ENCODE measurements at places on chromosomes 5 and 9.

DNA sequence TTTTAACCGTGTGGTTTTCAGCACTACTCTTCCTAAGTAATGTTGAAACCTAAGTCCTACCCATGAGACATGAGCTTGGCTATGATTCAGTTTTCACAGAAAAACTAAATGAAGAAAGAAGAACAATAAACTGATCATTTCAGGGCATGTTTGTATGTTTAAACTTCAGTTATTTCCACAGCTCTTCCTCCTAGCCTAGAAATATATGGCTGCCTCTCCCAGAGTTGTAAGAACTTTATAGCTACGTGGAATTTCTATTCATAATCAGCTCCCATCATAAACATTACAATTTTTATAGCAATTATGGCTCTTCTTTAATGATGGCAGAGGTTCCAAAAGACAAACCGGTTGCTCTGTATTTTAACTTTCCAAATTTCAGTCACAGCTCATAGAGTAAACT lies 314.7 kb upstream of the ADAMTSL1 start:
- DNase-seq: no peak

DNA sequence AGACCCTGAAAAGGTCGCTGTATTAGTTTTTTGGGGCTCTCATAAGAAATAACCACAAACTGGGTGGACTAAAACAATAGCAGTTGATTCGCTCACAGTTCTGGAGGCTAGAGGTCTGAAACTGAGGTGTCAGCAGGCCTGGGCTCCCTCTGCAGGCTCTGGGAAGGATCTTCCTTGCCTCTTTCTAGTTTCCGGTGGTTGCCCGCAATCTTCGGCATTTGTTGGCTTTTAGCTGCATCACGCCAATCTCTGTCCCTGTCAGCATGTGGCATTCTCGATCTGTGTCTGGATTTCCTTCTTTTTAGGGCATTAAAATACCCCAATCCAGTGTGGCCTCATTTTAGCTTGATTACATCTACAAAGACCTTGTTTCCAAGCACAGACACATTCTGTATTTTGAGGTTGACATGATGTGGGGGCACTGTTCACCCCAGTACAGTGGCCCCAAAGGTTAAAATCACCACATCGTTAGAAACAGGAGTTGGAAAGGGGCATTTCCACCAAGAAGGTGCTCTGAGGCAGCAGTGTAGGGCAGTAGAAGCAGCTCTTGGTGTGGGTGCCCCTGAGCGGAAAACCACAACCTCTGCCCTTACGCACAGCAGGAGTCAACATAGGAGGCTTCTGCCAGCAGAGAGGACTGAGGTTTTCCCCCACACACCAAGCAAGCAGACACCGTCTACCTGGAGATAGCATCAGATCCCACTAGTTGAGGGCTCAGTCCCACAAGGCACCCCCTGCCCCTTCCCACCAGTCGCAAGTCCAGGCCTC lies 13.5 kb downstream of the ZNF79 start:
- no peak for DNase-seq

DNA sequence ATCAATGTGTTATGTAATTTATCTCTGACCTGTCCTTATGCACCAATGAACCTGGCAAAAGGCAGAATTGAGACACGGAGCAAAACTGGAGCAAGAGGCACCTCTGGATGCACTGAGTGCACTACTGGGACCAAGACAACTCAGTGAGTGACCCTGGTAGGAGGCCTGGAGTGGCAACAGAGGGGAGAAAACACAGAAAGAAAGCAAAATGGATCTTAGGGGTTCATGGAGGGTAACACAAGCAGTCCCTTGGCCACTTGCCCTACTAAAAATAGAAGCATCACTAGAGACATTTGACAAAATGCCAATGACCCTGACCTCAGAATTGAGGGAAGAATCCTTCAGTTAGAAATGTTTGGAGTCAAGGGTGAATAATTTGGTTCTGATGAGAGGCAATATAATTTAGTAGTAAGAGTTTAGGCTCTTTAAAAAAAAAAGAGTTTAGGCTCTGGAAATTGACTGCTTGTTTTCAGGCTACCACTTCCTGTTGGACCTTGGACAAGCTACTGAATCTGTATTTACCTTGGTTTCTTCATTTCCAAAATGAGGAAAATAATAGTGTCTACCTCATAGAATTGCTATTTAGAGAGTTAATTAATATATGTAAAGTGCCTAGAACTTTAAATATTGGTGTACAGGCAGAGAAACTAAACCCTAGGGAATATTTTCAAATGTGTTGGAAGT lies 234.9 kb upstream of the TARS1 start:
- no peak for DNase-seq

DNA sequence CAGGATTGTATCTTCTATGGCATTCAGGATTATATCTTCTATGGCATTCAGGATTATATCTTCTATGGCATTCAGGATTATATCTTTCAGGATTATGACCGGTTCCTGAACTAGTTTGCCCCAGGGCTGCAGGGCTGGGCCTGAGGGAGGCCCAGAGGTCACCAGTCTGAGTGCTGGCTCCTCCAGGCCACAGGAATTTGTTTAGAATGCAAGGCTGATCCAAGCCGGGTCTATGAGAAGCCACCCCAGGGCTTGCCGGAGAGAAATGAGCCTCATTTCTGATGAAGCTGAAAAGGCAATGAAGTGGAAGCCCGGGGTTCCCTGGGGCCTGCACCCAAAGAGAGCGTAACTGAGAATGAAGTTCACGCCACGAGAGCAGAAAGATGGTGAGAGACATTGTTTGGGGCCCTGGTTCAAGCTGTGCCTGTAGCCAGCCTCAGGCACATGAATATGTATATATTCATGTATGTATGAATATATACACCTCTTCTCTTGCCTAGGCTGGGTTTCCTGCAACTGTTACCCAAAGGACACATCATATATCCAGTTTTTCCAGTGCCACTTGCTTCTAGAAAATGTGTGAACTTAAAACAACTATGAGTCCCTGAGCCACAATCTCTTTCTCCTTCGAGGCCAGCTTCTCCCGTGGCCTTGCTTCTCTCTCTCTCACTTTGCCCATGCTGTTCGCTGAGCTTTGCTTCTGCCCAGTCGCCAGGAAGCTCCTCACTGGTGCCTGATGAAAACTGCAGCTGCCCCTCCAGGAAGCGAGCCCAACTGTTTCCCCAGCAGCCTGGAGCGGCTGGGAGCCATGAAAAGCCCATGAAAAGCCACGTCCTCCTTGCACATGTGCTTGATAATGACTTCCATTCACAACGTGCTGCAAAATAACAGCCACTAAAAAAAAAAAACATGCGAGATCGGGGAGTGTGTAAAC lies 62.3 kb downstream of the GTF3C4 start:
- no peak for DNase-seq

DNA sequence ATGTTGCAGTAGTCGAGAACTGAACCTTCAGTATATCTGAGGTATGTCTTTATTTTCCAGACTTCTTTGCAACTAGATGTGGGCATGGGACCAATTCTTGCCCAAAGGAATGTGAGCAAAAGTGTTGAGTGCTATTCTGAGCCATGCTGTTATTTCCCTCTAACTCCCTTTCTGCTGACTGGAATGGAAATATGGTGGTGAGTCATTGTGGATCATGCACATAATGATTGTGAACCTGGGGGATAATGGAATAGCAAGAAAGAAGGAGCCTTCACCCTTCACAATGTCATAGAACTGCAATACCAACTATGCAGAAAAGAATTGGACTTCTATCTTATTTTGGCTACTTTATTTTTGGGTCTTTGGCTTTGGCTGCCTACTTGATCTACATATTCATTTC lies 10.3 kb upstream of the DOCK2 start:
- DNase-seq: no peak

GRCh38 chr5:92800365-92800764 lies 780.7 kb downstream of the NR2F1-AS1 start:
- DNase-seq: no peak

DNA sequence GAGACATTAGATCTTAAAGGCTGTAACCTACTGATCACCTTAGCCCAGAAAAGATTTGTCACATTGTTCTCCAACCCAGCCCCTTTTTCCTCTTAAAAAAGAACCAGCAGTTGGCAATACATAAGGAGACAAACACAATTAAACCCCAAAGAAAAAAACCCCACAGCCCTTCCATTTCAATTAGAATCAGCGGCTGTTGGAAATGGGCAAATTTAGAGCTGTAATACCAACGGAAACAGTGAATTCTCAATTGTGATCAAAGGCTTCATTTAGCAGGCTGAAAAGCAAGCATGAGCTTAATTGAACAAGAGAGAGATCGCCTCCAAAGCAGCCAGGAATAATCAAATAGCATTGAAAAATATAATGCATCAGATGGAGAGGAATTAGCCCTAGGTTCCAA lies 153.6 kb downstream of the FAM114A2 start:
- no peak for DNase-seq

- no peak for DNase-seq
Observed at GRCh38 chr5:151899399-151899798, 25.3 kb downstream of the GLRA1 start.

- no peak for DNase-seq
Observed at GRCh38 chr5:62214701-62215100, 91.3 kb upstream of the KIF2A start.

DNA sequence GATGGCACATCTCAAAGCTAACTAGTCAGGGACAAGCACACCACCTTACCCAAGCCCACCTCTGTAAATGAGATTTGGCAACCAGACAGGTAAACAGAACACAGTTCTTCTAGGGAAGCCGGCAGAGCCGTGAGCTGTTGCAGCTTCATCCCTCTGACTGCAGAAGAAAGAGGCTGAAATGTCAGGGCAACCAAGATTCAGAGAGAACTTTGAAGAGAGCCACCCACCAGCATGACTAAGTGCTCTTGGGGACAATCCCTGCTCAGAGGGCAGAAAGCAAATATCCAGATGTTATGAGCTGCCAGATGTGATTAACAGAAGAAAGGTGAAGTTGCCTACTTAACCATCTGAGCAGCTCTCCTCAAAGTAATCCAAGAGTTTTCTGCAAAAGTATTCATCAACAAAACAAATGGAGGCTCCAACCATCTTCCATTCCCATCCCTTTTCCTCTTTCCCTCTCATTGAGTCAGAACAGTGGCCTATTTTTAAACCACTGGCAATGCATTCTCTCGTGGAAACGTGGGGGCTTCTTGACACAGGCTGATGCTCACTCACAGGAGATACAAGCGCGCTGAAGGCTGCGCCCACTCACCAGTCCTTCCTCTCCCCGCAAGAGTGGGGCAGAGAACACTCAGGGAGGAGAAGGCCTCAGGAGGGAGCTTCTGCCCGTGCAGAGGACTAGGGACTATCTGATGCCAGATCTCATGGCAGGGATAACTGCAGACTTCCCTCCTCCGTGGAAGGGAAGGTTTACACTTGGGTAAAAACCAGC lies 57.1 kb downstream of the SLIT3 start:
- no peak for DNase-seq

DNA sequence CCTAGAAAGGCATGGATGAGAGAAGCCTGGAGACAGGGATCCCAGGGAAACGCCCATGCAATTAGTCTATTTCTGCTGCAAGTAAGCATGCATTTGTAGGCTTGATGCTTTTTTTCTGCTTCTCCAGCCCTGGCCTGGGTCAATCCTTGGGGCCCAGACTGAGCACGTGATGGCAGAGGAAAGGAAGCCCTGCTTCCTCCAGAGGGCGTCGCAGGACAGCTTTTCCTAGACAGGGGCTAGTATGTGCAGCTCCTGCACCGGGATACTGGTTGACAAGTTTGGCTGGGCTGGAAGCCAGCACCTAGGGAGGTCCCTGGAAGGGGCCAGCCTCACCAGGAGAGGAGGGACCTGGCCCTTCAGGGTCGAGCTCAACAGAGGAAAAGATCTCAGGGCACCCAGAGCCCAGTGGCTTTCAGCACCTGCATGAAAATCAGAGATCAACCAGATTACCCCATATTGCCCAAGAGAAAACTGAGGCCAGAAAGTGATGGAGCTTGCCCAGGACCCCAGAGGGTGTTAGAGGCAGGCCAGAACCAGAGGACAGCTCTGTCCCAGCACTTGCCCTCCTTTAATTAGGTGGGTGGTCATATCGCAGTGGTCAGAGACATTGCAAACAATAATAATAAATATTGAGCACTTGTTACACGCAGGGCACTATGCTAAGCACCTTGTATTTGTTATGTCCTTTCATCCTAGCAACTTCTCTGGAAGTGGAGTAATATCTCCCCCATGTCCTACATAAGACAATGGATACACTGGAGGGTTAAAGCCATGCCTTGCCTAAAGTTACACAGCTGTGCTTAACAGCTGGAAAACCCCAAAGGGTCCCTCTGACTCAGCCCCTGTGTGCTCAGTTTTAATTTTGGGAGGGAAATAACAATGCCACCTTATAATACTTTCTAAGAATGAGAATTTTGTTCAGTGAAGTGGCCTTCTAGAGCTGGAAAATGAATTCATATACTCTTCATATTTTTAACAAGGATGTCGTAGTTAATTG lies 67.1 kb downstream of the KLF4 start:
- no peak for DNase-seq

DNA sequence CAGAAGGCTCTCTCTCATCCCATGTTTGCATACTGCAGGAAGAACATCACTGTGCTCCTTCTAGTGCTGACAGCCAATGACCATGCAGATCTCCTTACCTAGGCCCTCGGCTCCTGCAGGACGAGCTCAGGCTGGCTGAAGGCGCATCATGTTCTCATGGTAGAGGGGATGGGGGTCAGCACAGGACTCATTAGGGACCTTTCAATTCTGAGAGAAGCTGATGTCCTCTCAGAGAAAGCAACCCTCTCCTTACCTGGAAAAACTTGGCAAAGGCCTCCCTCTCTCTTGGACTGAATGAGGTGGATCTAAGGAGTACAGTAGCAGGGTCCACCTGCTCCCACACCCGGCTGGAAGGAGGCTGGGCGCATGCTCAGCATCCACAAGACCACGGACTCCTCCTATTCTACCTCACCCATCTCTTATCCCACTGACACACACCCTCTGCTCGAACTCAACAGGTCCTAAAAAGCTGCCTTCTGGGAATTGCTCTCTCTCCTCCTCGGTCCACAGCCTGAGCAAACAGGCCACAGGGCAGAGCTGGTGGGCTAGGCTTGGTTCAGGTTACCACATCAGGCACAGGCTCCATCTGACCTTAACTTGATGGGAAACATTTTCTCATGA lies 2.9 kb downstream of the IPPK start:
- no peak for DNase-seq

- DNase-seq: no peak
Observed at GRCh38 chr9:4690144-4690543, 10.8 kb downstream of the CDC37L1 start.

- no peak for DNase-seq
Observed at GRCh38 chr9:11758016-11758415, 935.2 kb upstream of the TYRP1 start.

- DNase-seq: no peak
Observed at GRCh38 chr5:109825450-109825849, 135.7 kb downstream of the MAN2A1 start.

- no peak for DNase-seq
Observed at GRCh38 chr5:149229298-149229937, 42.2 kb upstream of the AFAP1L1 start.

GRCh38 chr5:177531209-177531940 lies 14.6 kb upstream of the DDX41 start:
- DNase-seq: no peak

DNA sequence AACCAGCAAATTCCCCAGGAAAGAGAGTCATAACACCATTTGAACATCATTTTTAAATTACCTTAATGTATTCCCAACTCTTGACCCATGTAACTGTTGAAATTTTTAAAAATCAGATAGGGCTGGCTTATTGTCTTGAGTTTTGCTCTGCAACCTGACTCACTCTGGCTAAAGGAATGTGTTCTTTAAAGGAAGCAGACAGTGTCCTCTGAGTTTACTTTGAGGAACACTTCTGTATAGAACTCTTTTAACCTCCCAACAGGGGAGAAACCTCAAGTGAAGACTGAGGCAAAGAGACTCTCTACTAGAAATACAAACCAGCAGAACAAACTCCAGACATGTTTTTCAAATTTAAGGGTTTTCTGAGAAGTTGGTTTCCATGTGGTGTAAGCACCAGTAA lies 248.9 kb downstream of the CWC27 start:
- DNase-seq: no peak
